Activated CD4-positive, CD25-positive, alpha-beta regulatory T cell treated with anti-CD3 and anti-CD28 coated beads, Interleukin-2, amount 50 U/mL, for 72 hours (primary cell): ENCODE measurements at places on chromosomes 4 and X.

- peak; percentile 40 for DNase-seq
These were observed 28.4 kb downstream of the GAGE1 start for GRCh38 chrX:49627086-49627777.

DNA sequence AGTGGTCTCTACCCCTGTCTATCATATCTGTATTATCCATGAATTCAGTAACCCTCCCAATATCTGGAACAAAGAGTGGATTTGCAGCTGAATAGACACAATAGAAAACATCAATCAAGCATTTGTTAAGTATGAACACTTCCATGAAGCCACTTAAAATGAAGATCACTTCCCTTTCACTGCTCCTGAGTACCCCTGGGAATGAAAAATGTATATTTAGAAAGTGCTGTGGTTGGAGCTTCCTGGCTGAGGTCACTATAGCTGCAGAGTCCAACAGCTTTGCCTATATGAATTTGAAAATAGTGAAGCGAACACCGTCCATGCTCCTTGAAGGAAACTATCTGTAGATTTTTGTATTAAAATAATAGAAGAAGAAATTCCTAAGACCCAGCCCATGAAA is 227.0 kb downstream of the DTHD1 start:
- DNase-seq, result no peak

DNA sequence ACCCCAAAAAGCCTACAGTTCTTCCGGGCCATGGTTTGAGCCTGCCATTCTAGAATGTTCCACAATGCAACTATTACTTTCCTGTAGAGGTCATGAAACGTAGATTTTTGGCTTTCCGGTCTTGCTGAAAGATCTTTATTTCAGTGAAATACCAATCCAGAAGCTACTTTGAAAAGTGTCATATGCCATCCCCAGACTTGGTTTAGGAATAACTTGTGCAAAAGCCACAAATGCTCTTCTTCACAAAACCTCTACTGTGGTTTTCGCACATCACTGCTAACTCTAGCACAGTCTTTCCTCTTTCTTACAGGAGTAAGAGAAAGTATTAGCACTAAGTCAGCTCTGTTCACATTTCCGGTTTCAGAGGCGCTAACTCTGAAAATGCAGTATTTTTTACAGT is 12.7 kb upstream of the CD40LG start:
- no peak for DNase-seq

DNA sequence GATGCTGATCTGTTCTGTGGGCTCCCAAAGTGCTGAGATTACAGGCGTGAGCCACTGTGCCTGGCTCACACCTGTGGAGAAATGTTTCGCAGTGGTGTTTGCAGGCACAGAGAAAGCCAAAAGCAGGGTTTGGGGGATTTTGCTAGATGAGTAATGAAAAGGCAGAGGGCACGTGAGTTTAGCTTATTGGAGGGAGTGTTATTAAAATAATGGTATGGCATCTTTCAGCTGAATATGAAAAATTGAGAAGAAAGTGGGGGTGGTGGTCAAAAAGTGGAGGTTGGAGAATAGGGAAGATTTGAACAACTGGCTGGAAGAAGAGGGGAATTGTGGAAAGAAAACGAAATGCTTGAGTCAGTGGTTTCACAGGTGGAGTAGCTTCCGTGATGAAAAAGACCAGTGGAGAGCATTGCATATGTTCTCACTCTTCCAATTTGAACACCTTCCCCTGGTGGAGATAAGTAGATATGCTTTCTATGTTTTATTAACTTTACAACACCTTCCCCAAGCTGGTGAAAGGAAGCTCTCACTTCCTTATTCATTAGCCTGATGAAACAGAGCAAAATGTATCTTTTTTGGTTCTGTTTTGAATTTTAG is 1.1 kb upstream of the CHST7 start:
- DNase-seq, result no peak

DNA sequence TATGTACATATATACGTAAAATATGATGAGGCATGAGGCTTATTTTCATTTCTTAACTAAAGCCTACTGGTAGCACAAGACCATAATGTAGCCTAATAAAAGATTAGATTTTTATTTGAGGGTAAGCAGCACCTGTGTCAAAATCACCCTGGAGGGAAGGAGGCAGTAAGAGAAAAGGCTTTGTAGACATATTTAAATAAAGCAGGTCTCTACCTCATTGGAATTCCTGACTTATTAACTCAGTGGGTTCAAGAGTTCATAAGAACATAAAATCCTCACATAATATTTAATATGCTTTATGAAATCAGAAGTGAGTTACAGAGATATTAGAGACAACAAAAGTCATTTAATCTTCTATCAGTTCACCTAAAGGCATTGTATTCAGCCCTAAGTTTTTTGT is 261.6 kb upstream of the ANKRD50 start:
- no peak for DNase-seq

- peak; percentile 49 for DNase-seq
These were observed 528 bp downstream of the FMR1 start for GRCh38 chrX:147912093-147912801.

- DNase-seq, result no peak
These were observed 191.1 kb upstream of the FAT4 start for GRCh38 chr4:125123570-125124109.

- DNase-seq, result peak; percentile 63
These were observed 5.2 kb upstream of the TCEANC start for GRCh38 chrX:13647709-13648212.

- no peak for DNase-seq
These were observed 164.1 kb upstream of the FAT1 start for GRCh38 chr4:186887752-186888151.

DNA sequence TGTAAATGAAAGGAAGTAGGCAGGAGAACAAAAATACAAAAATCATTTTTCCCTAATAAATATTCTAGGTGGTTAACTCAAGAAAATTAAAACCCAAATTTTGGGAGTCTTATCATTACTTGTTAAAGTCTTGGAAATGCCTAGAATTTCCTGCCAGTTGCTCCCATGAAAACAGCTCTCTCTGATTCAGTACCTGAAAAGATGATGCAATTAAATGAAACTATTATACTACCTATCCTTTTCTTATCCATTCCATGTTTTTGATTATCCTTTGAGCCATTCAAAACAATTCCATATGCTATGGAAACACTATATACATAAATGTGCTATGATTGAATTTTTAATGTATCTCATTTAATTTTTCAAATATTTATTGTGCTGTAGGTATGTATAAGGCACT is 50.5 kb upstream of the AMELX start:
- no peak for DNase-seq

GRCh38 chr4:15562114-15562513 is 92.4 kb downstream of the CC2D2A start:
- DNase-seq, result no peak

DNA sequence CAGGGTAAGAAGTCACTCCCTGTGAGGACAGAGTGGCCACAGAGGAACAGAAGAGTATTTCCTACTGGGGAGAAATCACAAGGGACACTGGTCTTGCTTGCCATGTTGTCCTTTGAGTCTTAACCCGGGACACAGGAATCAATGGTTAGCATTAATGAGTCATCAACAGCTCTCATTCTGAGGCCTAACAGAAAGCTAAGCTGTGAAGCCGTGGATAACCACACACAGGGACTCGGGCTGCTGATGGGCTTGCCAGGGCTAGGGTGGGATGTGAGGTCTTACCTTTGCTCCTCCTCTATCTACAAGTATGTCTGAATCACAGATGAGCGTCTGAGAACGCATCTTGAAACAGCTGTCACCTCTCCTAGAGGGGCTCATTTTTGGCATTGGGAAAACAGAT is 22.2 kb downstream of the HELT start:
- no peak for DNase-seq

- no peak for DNase-seq
These were observed 1826.0 kb downstream of the STIM2 start for GRCh38 chr4:28686618-28687017.

- no peak for DNase-seq
These were observed 1697.8 kb upstream of the IGFBP7 start for GRCh38 chr4:58807843-58808615.

DNA sequence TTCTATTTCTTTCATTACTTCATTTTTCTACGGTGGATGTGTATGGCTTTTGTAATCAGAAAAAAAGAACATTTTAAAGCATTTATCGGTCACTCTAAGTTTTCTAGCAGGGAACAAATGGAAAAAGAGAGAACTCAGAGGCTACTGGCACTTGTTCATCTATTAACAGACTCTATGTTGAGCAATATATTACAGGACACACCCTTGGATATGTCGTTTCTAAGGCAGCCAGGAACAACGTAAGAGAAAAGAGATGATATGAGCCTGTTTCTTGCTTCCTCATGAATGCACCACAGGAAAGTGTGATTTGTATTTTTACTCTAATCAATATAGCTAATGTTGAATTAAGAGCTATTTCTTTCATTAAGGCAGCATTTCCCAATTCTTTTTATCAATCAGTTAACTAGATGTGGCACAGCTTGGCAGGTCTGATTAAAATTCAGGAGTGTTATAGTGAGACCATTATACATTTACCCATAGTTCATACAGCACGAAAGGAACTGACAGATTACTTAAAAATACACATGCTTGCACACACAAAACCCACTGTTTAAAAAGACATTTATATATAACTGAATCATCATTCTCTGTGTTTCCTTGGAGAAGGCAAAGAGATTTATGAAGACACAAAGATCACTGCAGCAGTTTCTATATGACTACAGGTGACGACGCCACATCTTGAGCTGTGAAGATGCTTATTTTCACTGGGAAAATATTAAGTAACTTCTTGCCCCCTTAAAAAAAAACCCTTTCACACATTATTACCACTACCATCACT is 13.0 kb downstream of the RAB9B start:
- DNase-seq, result no peak

- no peak for DNase-seq
These were observed 89.1 kb downstream of the FNIP2 start for GRCh38 chr4:158857951-158858350.

DNA sequence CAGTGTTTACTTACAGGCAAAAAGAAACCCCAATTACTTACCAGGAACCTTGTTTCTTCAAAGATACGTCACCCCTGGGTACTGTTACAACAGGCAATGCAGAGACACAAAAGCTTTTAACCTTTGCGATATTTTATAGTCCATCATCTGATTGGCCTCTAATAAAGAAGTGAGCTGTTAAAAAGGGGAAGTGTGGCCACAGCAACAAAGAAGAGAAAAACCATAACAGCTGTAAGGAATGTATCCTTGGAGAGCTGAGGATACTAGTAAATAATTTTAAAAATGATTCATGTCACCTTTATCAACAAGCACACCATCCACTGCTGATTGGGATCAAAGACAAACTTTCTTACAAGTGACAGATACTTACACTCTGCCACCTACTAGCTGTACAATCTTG is 14.1 kb downstream of the GABRA4 start:
- no peak for DNase-seq

DNA sequence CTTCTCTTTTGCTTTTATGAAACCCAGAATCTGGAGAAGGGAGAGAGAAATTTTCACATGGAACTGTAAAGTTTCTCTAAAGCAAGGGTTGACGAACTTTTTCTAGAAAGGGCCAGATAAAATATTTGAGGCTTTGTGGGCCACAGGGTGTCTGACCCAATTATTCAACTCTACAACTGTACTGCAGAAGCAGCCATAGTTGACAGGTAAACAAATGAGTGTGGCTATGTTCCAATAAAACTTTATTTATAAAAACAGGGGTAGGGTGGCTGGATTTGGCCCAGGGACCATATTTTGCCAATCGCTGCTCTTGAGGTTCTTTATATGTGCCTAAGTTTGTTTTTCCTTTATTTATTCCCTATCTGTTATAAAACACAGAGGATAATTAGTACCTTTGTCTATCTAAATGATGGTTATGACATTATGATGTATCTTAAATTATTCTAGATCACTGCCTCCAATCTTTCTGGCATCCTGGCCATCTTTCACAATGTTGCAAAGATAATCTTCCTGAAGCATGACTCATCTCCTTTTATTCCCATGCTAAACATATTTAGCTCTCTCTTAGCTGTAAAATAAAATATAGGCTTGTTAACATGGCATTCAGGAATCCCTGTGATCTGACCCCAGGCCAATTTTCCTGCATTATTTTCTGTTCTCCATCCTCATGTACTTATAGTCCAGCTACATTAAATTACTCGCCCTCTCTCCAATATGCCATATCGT is 106.8 kb upstream of the CBLL2 start:
- DNase-seq, result no peak

GRCh38 chr4:76809594-76810305 is 88.2 kb downstream of the SOWAHB start:
- DNase-seq, result no peak

DNA sequence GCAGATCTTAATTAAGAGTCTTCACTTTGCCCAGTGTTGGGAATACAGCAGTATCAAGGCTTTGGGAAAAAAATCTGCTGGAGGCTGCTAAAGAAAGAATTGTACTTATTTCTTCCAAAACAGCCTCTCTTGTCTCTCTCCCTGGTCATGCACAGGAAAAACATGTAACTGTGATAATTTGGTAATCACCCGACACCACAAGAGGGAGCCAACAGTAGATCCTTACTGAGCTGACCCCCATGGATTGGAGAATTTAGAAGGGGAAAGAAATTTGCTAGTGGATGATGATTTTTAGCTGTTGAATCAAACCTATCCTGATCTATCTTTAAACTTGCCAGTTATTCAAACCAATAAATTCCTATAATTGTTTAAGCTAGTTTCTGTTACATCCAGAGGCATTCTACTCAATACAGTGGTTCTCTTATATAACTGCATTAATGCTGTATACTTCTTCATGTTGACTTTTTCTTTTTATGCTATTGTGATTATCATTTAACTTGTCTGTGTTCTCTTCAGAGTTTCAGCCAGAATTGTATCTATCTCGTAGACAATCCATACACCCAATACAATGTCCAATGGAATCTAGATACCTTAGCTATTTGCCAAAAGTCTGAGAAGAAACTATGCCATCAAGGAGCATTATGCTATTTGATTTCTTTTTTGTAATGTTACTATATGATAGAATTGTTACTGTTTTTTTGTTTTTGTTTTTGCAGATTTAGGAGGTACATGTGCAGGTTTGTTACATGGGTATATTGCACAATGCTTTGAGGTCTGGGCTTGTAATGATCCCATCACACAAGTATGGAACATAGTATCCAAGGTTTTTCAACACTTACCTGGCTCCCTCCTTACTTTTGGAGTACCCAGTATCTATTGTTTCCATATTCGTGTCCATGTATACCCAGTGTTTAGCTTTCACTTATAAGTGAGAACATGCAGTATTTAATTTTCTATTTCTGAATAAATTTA is 31.3 kb upstream of the ARHGEF38 start:
- no peak for DNase-seq

GRCh38 chr4:8319731-8320385 is 50.3 kb downstream of the HTRA3 start:
- DNase-seq, result no peak

GRCh38 chr4:52968691-52969090 is 106.6 kb downstream of the RASL11B start:
- no peak for DNase-seq

DNA sequence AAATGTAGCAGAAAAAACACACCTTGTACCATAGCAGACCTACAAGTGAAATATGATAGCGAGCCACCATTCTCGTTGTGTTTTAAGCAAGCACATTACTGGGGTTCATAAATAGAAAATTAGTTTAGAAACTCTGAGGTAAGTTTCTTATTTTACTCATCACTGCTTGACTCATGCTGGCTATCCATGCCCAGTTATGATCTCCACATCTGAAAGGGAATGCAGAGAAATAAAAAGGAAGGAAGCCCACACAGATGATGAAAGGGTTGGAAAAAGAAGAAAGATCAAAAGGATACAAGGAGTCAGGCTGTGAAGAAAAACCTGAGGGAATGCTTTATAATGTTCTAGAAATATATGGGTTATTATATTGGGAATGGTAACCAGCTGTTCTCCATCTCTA is 54.5 kb downstream of the CAMK2D start:
- DNase-seq, result no peak

GRCh38 chrX:93585661-93586060 is 87.7 kb downstream of the NAP1L3 start:
- no peak for DNase-seq
